NCI-H2227 treated with DMSO at 0.1 percent for 48 hours (cell line): ENCODE measurements at places on chromosomes 4 and X.

GRCh38 chr4:152014280-152014679, 253.5 kb upstream of the GATB start:
- DNase-seq: no peak

DNA sequence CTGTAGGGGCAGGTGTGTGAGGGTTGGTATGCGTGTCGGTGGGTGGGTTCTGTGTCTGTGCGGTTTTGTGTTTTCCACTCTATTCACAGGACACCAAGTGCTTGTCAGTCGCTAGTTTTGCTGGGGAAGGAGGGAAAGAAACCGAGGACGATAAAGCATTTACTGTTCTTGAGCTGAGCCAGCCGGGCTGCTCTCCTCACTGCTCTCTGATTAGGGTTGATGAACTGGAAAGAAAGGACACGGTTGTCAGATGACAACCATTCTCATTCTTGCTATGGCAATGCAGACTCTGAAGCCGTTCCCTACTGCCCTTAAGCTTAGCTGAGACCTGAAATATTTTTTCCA, 832 bp downstream of the EGFL6 start:
- no peak for DNase-seq

DNA sequence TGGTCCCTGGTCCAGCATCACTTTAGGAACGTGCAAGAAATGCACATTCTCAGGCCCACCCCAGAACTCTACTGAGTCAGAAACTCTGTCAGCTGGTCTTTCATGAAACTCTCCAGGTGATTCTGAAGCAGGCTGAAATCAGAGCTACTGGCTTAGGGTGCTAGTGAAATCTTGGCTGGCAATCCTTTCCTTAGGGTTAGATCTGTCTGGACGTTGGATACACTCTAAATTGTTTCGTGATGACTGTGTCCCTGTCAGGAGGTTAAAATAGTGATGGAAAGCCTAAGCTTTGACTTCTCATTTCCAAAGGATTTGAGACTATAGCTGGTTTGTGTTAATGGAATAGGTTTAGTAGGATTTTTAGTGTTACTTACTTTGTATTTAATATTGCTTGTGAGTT, 99.1 kb downstream of the ARHGAP10 start:
- no peak for DNase-seq

DNA sequence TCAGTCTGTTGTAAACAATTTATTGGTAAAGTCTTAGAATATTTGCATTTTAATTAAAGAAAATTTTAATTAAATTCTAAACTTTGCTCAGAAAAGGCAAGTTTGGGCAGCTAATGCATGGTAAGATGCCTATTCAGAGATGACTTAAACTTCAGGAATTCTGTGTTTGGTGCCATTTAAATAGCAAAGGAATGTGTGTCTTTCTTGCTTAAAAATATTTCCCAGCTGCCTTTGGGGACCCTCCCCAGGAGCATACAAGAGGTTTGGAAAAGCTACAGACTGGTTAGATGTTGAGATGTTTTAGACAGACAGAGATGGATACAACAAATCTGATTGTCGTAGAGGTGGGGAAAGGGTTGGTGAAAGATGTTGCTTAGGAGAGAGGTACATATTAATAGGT, 36.5 kb downstream of the AFF2 start:
- no peak for DNase-seq

- no peak for DNase-seq
These were observed 37.6 kb upstream of the ERVMER34-1 start for GRCh38 chr4:52788806-52789205.

DNA sequence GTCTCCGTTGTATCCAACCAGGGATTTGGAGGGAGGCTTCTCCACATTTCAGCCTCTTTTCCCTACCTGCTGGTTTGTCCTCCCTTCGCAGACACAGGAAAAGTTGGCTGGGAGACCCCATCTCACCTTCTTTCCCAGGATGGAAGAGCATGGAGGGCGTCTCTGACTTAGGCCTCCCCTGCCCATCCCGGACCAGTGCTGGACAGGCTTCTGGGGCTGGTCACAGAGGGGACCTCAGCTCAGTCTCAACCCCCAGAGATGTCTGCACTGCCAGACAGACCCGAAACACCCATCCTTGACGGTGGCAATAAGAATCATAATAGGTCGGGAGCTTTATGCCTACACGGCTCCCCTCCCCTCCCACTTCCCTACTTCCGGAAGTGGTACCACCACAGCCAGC, 1.6 kb downstream of the WFS1 start:
- no peak for DNase-seq

DNA sequence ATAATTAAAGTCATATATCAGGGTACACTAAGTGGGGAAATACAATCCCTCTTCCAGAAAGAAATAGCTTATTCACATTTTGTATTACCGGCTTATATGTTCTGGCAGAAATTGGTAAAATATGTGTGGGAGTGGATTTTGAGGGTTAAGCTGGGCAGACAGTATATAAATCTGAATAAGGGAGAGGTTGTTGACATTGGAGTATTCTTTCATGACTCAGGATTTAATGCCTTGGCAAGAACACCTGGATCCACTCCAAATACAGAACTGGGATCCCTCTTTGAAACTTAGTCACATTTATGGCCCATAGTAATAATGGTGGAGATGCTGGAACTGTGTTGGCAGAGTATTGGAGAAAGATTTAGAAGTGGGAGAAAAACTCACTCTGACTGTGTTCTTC, 54.3 kb upstream of the TET2 start:
- DNase-seq: no peak

DNA sequence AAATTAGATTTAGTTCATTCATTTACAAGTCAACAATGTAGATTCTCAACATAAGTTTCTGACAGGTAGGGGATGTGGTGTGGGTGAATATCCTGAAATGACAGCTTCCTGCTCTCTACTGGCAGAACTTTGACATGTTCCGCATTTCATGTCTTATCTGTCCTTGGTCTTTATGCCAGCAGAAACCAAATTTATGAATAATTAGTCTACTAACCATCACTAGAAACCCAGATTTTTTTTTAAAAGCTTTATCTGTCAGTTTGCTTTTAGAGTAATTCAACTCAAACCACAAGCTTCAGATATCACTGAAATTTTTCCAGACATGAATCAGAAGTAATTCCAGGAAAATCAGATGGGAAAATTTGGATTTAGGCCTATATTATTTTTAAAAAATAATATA, 17.9 kb downstream of the COQ2 start:
- DNase-seq: no peak

- DNase-seq: no peak
These were observed 1.8 kb downstream of the WAS start for GRCh38 chrX:48685416-48685815.

- no peak for DNase-seq
These were observed 19.4 kb downstream of the MTTP start for GRCh38 chr4:99593781-99594641.

DNA sequence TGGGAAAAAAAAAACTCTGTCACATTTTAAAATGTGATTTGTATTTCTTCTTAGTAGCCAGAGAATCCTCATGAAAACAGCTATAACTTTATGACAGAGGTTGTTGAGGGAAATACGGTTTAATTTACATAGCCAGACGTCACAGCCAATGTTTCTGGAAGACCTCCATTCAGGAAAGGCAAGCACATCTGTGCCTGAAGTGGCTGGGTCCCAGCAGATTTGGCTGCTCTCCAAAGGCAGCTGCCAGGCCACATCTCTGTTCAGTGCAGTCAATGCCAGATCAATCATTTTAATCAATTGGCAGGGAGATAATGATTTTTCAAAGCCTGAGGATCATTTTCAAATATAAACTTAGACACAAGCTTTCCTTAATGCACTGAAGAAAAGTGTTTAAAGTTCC, 86.5 kb upstream of the ZIC3 start:
- no peak for DNase-seq

DNA sequence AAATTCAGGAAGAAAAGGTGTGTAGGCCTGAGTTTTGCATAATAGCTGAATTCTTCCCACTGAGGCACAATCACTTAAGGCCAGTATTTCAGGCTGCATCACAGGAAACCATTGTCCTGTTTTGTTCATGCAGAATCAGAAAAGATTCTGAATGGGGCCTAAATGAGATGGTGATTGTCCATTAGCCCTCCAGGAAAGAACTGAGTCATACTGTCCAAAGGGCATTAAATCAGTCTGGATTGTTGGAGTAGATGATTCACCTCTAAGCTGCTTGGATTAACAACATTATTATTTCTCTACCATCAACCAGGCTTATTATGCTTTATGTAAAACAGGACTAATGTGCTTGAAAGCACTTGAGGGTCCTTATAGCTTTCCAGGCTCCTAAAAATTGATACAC, 36.2 kb downstream of the CT47B1 start:
- no peak for DNase-seq
